ENCODE measurements at places on chromosomes 5 and 9.

DNA sequence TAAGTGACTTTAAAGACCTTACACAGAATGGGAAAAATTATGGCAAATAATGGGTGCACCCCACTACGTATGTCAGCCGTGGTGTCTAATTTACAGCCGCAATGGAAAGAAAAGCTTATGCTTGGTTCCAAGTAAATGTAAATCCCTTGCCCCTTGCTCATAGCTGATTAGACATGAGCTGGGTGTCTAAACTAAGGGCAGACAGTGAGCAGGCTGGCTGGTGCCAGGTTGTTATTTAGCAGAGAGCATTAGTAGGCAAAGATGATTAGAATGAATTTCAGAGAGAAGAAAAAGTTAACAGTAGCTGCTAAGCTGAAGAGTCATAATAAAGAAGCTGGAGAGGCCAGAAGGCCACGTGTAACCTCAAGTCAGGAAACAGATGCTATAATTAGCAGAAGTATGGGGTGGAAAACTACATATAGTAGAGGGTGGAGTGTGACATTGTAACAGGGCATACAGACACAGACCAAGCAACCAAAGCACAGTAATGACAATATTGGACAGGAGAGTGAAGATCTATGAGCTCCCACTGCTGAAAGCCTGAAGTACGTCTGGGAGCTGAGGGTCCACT lies 257.7 kb downstream of the MCTP1 start:
- DNase-seq = no peak

- DNase-seq = no peak
Measured at GRCh38 chr9:29068461-29068860, 1495.2 kb upstream of the C9orf72 start.

DNA sequence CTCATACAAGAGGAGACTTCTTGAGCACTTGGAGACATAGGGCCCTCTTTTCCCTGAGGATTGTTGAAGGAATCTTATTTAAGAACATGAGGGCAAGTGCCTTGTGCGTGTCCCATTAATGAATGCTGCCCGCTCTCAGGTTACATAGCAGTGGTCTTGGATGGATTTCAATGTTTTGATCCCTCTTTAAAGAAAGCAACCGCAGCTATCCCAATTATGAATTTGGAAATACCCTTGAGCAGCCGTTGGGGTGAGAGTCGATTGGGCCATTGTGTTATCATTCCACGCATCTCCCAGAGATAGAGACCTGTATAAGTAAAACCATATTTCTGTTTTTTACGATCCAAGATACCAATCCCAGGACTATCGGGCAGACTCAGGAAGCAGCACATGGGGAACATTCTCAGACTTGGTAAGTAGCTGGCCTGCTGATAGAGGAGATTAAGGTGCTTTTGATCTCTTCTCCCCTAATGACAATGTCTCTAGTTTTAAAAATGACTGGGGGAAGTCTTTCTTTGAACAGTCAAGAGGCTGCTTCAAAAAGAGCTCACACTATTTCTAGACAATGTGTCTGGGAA lies 145.3 kb downstream of the MACROH2A1 start:
- no peak for DNase-seq

GRCh38 chr5:94751460-94751859 lies 133.0 kb downstream of the SLF1 start:
- no peak for DNase-seq

DNA sequence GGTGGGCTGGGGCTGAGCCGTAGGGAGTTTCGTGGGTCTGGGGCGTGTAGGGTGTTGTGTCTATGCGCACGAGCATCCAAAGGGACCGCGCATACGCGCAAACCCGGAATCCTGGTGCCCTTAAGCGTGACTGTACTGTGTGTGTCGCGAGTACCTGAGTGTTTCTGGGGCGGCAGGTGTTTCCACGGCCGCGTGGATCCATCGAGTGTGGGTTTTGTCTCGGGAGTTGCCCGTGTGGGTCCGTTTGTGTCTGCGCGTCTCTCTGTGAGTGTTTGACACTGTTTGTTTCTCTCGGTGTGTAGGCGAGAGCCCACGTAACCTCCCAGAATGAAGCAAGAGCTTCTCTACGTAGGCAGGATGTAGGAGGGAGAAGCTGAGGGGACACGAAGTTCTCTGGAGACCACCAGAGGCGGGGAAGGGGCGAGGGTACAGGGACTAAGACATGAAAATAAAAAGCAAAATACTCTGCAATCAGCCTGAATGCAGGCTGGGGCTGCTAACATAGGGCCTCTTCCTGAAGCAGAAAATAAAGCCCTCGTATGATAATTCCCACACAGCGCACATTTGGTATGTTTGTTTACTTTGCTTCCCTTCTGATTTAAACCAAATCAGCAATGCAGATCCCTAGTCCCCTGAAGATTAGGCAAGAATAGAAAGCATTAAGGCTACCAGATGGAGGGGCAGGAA lies 588 bp upstream of the BRINP1 start:
- no peak for DNase-seq

DNA sequence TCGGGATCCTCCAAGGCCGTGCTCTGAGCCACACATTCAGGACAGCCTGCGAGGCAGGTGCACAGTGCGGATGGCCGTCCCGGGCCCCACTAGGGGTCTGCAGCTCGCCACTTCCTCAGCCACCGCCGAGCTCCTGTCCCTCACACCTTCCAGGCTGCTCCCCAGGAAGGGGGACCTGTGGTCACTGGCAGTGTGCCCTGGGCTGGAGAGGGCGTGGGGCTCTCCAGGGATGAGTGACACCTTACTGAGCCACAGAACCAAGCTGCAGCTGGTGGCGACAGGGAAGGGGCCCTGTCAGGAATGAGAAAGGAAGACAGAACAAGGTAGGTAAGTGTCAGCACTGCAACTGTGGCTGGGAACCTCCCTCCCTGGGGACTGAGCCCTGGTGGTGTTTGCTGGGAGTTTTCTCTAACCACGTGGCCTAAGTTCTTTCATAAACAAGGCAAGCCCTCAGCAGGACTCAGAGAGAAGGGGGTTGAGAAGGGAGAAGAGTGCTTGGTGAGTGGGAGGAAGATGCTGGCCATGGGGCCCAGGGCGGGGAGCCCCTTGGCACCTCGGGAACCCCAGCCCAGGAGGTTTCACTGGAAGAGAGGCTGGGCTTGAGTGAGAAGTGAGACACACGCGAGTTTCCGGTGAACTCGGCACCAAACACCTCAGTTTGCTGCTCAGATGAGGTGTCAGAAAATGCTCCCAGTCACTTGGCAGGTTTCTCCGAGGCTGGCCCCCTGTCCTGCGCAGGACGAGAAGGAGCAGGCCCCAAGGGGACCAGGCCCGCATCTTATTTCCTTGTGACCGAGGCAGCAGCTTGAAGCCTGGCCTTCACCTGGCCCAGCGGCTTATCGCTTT lies 5.2 kb downstream of the IL13 start:
- no peak for DNase-seq

- DNase-seq = no peak
Measured at GRCh38 chr9:135611142-135611874, 28.0 kb downstream of the GLT6D1 start.

DNA sequence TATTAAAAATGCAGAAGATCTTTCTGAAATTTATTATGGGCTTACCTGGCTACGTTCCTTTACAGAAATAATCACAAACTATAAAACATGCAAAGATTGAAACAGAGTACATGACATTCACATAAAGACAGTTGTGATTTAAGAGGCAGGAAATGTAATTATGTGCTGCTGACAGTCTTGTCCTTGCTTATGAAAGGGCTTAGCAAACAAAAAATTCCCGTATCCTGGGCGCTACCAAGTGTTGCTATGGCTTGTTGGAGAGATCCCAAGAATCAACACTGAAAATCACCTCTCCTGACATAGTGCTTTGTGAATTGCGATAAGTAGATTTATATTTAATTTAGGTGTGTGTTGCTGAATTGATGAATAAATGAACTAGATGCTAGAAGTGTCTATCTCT lies 352.5 kb upstream of the C9orf72 start:
- DNase-seq = no peak

GRCh38 chr9:120830151-120830550 lies 12.6 kb downstream of the PSMD5 start:
- no peak for DNase-seq

GRCh38 chr5:59727186-59727585 lies 166.3 kb downstream of the PDE4D start:
- no peak for DNase-seq

- DNase-seq = no peak
Measured at GRCh38 chr9:113636165-113636564, 172.6 kb downstream of the RGS3 start.

GRCh38 chr9:99819856-99820684 lies 1.6 kb upstream of the NR4A3 start:
- peak; percentile 87 for DNase-seq

DNA sequence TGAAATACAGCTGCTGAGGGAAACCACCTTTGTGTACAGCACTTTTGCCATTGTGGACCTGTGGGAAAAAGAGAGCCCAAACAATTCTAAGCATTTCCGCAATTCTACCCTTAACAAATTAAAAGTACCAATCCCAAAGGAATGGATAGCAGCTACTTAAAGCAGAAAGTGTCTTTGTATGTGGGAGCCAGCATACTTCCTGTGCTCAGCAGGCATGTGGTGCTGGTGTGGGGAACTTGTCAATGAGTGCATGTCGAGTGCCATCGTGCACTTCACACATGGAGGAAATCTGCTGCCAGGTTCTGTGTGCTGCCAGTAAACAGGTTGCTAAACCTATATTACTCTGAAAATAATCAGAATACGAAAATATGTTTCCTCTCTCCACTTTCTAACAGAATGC lies 399.0 kb downstream of the LRRC70 start:
- no peak for DNase-seq

DNA sequence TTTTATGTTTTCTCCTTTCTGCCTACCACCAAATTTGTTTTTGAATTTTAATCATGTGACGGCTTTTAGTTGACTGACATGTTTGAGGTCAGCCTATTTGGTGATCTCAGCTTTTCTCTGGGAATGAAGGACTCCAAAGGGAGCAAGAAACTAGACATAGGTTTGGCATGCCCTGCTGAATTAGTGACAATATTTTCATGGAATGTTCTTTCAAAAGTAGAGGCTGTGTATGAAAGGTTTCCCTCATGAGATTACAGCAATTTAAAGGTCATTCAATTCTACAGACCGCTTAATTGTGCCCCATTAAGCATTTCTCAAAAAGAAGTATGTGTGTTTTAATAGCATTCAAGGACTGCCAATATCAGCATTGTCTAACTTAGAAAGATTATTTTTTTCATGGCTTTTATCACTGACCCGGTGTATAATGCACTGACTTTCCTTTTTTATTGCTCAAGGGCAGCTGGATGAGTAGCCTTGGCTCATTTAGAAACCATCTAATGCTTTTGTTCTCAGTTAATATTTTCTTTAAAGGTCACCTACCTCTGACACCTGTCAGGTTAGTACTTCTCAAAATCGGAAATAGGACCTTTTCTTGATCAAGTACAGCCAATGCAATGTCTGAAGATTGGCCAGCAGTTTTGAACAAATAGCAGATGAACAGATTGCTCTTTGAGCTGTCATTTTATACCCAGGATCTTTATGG lies 8.1 kb upstream of the MLLT3 start:
- DNase-seq = no peak

- DNase-seq = no peak
Measured at GRCh38 chr9:108703429-108703828, 152.4 kb downstream of the ACTL7B start.

GRCh38 chr5:157113002-157113401 lies 4.2 kb upstream of the HAVCR2 start:
- DNase-seq = no peak

GRCh38 chr9:116491219-116491618 lies 195.9 kb upstream of the TRIM32 start:
- no peak for DNase-seq

DNA sequence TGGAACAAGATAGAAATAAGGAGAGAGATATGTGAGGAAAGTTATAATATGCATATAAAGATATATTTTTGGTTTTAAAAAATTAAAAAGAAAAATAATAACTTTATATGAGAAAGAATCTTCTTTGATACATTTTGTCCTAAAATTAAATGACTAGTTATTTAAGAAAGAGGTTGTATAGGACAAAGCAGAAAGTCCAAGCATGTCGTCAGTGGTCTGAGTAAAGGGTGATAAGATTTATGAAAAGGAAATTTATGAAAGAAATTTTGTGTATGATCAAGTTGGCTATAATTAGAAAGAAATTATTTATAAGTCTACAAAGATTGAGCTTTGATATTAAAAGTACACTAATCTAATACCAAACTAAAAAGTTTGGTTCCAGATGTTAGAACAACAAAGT lies 32.0 kb downstream of the GTF3C4 start:
- DNase-seq = no peak
